ENCODE measurements at places on chromosomes 16 and 17. TPM values are rescaled to one million over a fixed set of nuclear protein-coding genes. Genes with fewer than 3 reads are reported as not detected.

- H3K4me3 ChIP-seq: no peak overlapping the region
- no peaks in the 10 kb centered on the region for H3K4me1 ChIP-seq
- DNase-seq: no peak
- H3K27me3 ChIP-seq: no peaks in the 10 kb centered on the region
These were observed 134.7 kb upstream of the ELAC2 start for GRCh38 chr17:13152501-13152900.

- H3K27ac ChIP-seq: no peak overlapping the region
- peaks cover 60% of the 10 kb centered on the region for H3K36me3 ChIP-seq
- H3K4me3 ChIP-seq: no peak overlapping the region
- no peaks in the 10 kb centered on the region for H3K4me1 ChIP-seq
- DNase-seq: no peak
These were observed 7.7 kb downstream of the PSMD7 start for GRCh38 chr16:74304164-74304834.

- no peaks in the 10 kb centered on the region for H3K4me1 ChIP-seq
- no peak overlapping the region for H3K27ac ChIP-seq
- no peaks in the 10 kb centered on the region for H3K27me3 ChIP-seq
- no peak overlapping the region for H3K4me3 ChIP-seq
- no peak for DNase-seq
These were observed 204.8 kb downstream of the CDH8 start for GRCh38 chr16:61831351-61831917.

- H3K4me1 ChIP-seq: no peaks in the 10 kb centered on the region
- H3K27ac ChIP-seq: no peak overlapping the region
- H3K36me3 ChIP-seq: no peaks in the 10 kb centered on the region
- no peak for DNase-seq
These were observed 128.9 kb upstream of the PMFBP1 start for GRCh38 chr16:72300892-72301291.

- no peaks in the 10 kb centered on the region for H3K27me3 ChIP-seq
- no peak for DNase-seq
- no peaks in the 10 kb centered on the region for H3K36me3 ChIP-seq
- no peak overlapping the region for H3K27ac ChIP-seq
- no peak overlapping the region for H3K4me3 ChIP-seq
These were observed 5.9 kb upstream of the C16orf95 start for GRCh38 chr16:87322833-87323726.

DNA sequence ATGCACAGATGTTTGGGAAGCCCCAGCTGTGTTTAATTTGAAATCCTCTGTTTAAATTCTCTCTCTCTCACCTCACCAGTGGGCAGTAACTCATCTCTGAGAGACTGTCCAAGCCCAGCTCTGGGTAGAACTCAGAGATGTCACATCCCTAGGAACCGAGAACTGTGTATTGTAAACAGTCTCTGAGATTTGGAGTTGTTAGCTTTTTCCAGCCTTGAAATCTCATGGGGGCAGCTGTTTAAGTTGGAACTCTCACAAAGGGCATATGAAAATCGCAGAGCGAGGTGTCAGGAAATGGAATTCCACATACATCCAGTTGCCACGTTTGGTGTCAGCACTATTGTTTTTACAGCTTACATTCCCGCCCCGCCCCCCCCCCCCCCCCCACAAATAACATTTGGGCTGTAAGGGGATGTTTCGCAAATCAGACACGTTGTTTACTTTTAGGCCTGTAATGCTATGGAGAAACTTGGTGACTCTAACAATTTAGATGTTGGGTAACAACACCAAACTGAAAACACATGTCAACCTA is 34.3 kb downstream of the VPS35L start:
- H3K36me3 ChIP-seq: peaks cover 81% of the 10 kb centered on the region
- peak overlapping the region; percentile 39 for H3K27ac ChIP-seq
- H3K27me3 ChIP-seq: no peaks in the 10 kb centered on the region
- DNase-seq: no peak
- H3K4me3 ChIP-seq: no peak overlapping the region

DNA sequence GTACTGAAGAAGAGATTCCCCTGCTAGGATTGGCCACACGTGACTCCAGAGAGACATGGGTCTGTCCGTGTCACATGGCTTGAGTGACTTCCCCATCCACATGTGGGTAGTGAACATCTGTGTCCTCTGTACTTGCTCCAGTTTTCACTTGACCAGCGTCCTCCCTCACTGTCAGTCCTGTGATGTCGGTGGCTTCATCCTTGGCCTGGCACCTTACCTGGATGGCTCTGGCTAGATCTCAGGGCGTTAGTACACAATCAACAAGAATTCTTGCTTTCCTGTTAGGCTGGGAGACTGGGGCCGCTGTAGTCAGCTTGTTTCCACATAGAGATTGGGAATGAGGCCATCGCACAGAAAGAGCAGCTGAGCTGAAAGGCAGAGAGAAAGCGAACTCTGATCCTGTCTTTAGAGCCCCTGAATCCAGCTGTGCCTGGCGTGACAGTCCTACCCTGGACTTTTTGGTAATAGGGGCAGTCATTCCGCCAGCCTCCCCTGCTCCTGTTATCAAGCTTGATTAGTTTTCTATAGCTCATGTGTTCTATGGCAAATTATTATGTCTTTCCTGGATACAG is 227.3 kb downstream of the SNX29 start:
- no peak overlapping the region for H3K4me3 ChIP-seq
- no peak overlapping the region for H3K27ac ChIP-seq
- no peaks in the 10 kb centered on the region for H3K36me3 ChIP-seq
- H3K4me1 ChIP-seq: peaks cover 27% of the 10 kb centered on the region
- no peak for DNase-seq
- no peaks in the 10 kb centered on the region for H3K27me3 ChIP-seq

DNA sequence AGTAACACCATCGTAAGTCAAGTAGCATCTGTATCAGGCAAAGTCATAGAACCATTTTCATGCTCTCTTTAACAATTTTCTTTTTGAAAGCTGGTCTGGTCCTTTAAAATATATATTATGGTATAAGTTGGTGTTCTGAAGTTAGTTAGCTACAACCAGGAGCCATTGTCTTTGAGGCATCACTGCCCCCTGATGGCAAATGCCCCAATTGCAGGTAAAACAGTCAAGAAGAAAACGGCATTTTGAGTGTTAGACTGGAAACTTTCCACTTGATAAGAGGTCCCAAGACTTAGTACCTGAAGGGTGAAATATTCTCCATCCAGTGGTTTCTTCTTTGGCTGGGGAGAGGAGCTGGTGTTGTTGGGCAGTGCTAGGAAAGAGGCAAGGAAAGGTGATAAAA is 14.1 kb downstream of the TP53 start:
- peaks cover 65% of the 10 kb centered on the region for H3K36me3 ChIP-seq
- H3K4me3 ChIP-seq: no peak overlapping the region
- no peaks in the 10 kb centered on the region for H3K27me3 ChIP-seq
- no peak overlapping the region for H3K27ac ChIP-seq
- peaks cover 8% of the 10 kb centered on the region for H3K4me1 ChIP-seq

- no peaks in the 10 kb centered on the region for H3K36me3 ChIP-seq
- no peak overlapping the region for H3K27ac ChIP-seq
- no peak for DNase-seq
- H3K27me3 ChIP-seq: no peaks in the 10 kb centered on the region
- H3K4me1 ChIP-seq: no peaks in the 10 kb centered on the region
These were observed 435.3 kb upstream of the ZFHX3 start for GRCh38 chr16:73483076-73483791.

DNA sequence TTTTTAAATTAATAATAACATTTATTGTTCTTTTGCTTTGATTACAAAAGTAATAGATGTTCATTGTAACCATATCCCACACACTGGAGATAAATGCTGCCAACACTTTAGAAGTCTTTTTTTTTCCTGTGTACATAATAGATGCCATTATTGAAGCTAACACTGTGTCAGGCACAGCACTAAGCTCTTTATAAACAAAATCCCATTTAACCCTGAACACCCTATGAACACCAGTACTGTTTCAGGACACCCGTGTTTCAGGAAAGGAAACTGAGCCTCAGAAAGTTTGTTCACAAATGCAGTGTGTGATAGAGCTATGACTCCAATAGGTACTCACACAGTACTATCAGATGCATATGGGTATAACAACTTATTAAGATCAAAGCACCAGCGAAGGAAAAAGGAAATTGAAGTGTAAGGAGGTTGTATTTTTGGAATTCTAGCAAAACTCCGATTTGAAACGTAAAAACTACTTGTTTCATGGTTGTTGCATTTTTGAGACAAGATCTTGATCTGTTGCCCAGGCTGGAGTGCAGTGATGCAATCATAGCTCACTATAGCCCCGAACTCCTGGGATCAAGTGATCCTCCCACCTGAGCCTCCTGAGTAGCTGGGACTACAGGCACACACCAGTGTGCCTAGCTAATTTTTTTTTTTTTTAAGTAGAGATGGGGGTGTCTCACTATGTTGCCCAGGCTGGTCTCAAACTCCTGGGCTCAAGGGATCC is 2.0 kb upstream of the KIFC3 start:
- no peak for DNase-seq
- H3K36me3 ChIP-seq: no peaks in the 10 kb centered on the region
- H3K4me1 ChIP-seq: peaks cover 79% of the 10 kb centered on the region
- H3K4me3 ChIP-seq: no peak overlapping the region
- no peak overlapping the region for H3K27ac ChIP-seq

DNA sequence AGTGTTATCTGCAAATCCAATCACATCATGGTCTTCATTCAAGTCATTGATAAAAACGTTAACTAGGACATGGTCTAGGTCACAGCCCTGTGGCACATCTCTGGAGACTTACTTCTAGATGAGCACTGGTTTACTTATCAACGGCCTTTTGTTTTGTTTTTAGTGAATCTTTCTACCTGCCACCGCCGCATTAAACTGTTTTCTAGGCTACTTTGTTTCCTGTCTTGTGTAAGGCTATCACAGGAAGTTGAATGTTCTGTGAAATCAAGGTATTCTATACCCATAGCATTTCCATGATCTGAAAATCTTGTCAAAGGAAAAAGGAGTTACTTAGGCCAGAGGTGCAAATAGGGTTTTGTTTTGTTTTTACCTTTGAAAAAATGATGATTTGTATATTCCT is 26.9 kb downstream of the SOCS3 start:
- DNase-seq: no peak
- no peaks in the 10 kb centered on the region for H3K36me3 ChIP-seq
- H3K27ac ChIP-seq: no peak overlapping the region
- no peaks in the 10 kb centered on the region for H3K27me3 ChIP-seq
- peaks cover 23% of the 10 kb centered on the region for H3K4me1 ChIP-seq

- peaks cover under 1% of the 10 kb centered on the region for H3K4me1 ChIP-seq
- no peaks in the 10 kb centered on the region for H3K27me3 ChIP-seq
- H3K27ac ChIP-seq: no peak overlapping the region
- DNase-seq: no peak
- peaks cover 26% of the 10 kb centered on the region for H3K36me3 ChIP-seq
These were observed 6.9 kb downstream of the TSC2 start for GRCh38 chr16:2054543-2055245.

DNA sequence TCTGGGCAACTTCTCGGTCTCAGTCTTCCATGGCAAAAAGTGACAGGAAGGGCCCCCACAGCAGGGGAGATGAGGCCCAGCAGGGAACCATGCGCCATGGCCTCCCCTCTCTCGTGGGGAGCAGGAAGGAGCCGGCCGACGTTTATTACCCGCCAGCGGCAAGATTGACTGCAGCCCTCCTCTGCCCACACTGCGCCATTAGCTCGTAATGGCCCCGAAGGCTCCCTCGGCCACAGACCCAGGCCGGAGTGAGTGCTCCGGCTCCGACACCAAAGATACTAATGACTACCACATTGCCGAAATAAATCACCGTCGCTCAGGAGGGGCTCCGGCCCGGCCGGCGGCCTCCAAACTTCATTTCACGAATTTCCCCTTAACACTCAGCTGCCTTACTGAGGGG is 226.9 kb downstream of the C16orf78 start:
- H3K4me3 ChIP-seq: no peak overlapping the region
- no peaks in the 10 kb centered on the region for H3K36me3 ChIP-seq
- no peaks in the 10 kb centered on the region for H3K27me3 ChIP-seq
- no peak overlapping the region for H3K27ac ChIP-seq
- peaks cover 26% of the 10 kb centered on the region for H3K4me1 ChIP-seq
- DNase-seq: no peak

GRCh38 chr17:16954521-16954920 is 17.4 kb downstream of the TNFRSF13B start:
- no peak overlapping the region for H3K4me3 ChIP-seq
- no peaks in the 10 kb centered on the region for H3K36me3 ChIP-seq
- no peak overlapping the region for H3K27ac ChIP-seq

The SLC35G6 gene
- not detected for total RNA-seq

The NAA60 gene
- total RNA-seq: 21.0 TPM

The ITGB4 gene
- total RNA-seq: 77.1 TPM

The CSH1 gene
- total RNA-seq: not detected

The RPRML gene
- total RNA-seq: not detected
